Vagina (tissue), 2 donors: ENCODE measurements at places on chromosomes 5 and 9. TPM values are rescaled to one million over a fixed set of nuclear protein-coding genes. Genes with fewer than 3 reads are reported as not detected.

GRCh38 chr9:111805830-111806241 is 11.1 kb upstream of the SHOC1 start:
- no peak for DNase-seq

GRCh38 chr5:78499485-78499884 is 139.1 kb downstream of the SCAMP1 start:
- DNase-seq, result no peak

GRCh38 chr5:166618526-166618925 is 1672.9 kb upstream of the WWC1 start:
- no peak for DNase-seq

DNA sequence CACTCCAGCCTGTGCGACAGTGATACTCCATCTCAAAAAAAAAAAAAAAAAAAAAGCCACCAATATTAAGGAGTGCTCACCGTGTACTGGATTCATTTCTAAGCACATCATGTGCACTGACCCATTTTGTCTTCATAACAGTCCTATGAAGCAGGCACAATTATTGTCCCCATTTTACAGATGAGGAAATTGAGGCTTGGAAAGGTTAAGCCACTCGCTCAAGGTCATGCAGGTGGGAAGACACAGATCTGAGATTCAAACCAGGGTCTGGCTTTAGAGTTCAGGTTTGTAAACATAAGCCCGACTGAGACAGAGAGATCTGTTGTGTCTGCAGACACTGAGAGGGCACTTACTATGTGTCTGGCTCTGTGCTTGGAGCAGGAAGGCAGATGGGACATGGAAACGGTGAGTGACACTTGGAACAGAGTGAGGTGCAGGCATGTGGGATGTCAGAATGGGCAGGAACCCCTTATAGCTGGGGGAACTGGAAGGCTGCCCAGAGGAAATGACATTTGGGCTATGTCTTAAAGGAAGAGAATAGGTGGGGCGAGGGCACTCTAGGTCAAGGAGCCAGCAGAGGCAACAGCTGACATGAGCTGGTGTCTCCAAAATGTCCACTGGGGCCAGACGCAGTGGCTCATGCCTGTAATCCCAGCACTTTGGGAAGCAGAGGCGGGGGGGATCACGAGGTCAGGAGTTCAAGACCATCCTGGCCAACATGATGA is 69.9 kb downstream of the STK10 start:
- no peak for DNase-seq

The LCN15 gene
- not detected for total RNA-seq

GRCh38 chr9:29217966-29218365 is 1644.7 kb upstream of the C9orf72 start:
- DNase-seq, result no peak
